Naive thymus-derived CD8-positive, alpha-beta T cell (primary cell): ENCODE measurements at places on chromosomes 12 and 14. TPM values are rescaled to one million over a fixed set of nuclear protein-coding genes. Genes with fewer than 3 reads are reported as not detected.
A peak's percentile ranks its signal among the peaks of the same experiment; 100 is the strongest.

DNA sequence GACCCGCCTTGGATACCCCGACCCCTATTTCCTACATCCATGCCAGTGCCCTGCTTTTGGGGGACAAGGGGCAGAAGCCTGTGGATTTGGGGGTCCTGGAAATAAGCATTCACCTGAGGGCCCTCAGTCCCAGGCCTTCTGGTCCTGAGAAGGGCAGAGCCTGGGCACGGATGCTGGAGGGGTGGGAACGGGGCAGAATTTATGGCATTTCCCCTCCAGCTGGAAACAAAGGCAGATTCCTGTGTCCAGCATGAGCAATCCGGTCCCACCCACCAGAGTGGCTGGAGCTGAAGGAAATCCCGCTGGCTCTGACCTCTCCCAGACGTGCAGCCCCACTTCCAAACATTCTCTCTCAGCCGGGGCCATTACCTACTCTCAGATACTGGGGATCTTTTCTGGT, 9.3 kb downstream of the ANKRD33 start:
- DNase-seq = no peak

DNA sequence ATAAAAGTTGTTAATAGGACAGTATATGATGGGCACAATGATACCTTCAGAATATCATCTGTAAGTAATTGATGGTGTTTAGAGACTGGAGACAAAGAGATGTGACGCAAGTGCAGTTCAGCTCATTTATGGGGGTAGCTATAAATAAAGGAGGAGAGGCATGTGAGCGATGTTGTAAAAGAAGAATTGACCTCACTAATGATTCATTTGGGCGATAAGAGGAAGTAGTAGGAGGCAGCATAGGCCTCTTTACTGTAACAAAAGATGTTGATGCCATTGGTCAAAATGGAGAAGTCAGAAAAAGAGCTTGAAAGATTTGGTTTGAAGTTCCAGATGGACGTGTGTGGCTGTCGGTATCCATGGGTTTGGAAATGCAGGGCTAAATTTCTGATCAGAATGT, 70.0 kb downstream of the FLRT2 start:
- DNase-seq = no peak

- DNase-seq = no peak
Observed at GRCh38 chr14:78705989-78706388, 535.8 kb downstream of the NRXN3 start.

DNA sequence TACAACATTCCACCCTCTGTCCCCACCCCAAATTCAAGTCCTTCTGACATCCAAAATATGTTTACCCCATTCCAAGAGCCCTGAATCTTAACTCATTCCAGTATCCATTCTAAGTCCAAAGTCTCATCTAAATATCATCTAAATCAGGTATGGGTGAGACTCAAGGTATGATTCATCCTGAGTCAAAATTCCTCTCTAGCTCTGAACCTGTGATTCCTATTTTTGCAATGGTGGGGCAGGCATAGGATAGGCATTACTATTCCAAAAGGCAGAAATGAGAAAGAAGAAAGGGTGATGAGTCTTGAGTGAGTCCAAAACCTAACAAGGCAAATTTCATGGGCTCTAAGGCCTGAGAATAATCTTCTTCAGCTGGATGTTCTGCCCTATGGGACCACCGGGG, 140.3 kb upstream of the FAR2 start:
- no peak for DNase-seq

GRCh38 chr14:49405291-49405690, 180.9 kb downstream of the RPS29 start:
- no peak for DNase-seq

- no peak for DNase-seq
Observed at GRCh38 chr14:53996041-53996440, 39.4 kb upstream of the BMP4 start.

Gene HPD
- not detected for total RNA-seq

Gene KCNMB4
- total RNA-seq = 2.6 TPM

Gene OR4K15
- not detected for total RNA-seq

GRCh38 chr12:42124764-42125387, 19.8 kb downstream of the GXYLT1 start:
- DNase-seq = no peak

Gene MMP19
- total RNA-seq = not detected

DNA sequence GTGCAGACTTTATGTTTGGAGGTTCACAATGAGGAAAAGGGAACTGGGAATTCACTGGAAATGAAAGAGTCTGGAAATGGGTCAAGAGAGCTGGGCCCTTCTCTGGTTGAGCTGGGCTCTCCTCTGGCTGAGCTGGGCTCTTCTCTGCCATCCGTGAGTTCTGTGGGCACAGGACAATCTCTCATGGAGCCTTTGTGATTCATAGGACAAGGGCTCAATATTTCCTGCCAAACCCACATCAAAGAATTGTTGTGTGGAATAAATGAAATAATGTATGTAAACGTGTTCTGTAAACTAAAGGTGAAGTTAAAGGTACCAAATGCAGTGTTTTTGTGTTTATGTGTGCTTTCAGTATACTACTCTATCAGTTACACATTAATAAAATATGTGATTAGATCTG, 95.5 kb upstream of the OVCH1 start:
- no peak for DNase-seq

Gene SCN8A
- total RNA-seq = 1.1 TPM

- no peak for DNase-seq
Observed at GRCh38 chr14:29925101-29925722, 2.4 kb downstream of the PRKD1 start.

DNA sequence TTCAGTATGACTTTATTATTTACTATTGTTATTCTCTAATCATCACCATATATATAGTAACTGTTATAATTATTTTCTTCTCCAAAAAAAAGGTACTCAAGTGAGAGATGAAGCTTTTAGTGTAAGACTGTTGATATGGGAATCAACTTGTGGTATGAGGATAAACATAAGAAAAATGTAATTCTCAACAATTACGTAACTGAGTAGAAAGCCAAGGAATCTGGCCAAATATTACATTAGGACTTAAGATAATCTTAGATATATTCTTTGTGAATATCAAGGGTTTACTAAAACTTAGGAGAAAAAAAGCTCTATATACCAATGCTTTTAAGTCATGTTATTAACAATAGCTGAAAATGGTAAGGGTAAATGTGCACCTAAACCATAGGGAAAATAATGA, 13.3 kb downstream of the SENP1 start:
- no peak for DNase-seq

Gene PABPN1
- total RNA-seq = 214 TPM

GRCh38 chr12:129312048-129312447, 458.8 kb downstream of the GLT1D1 start:
- DNase-seq = no peak

Gene SLCO1A2
- total RNA-seq = 0.34 TPM

GRCh38 chr14:30054201-30054600, 126.6 kb upstream of the PRKD1 start:
- no peak for DNase-seq

DNA sequence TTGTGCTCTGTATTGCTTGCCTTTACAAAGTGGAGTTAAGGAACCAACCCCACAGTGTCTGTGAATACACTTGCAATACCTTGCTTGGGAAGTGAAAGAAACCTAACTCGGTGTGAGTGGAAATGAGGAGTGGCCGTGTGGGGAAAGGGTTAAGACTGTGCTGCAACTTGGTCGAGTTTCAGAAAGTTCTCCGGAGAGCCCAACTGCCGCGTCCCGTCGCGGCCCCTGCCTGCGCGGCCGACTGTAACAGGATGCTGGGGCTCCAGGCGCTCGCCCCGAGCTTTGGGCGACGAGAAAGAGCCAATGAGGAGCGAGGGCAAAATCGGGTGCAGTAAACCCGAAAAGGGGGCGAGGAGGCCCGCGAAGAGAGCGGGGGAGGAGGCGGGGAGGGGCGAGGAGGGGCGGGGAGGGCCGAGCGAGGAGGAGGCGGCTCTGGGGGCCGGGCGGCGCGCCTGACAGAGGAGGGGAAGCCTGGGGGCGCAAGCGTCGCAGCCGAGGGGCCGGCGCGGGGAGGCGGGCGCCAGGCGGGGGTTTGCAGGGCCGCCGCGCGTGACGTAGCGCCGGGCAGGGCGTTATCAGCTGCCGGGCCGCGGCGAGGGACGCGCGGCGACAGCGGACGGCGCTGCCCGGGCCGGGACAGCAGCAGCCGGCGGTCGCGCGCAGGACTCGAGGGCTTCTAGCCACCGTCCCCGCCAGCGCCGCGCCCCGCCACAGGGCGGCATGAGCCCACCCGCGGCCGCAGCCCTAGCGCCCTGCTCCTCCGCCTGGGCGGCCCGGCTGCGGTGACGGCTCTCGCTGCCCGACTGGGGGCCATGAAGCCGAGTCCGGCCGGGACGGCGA, at the start of gene DACT1:
DACT1 (plus strand) TSS at position 572 of the 840 bp plus-strand sequence; CDS start at position 813, 241 bp downstream.
- peak; percentile 36 for DNase-seq
